ENCODE measurements at places on chromosomes 11 and 22.
A peak's percentile ranks its signal among the peaks of the same experiment; 100 is the strongest.

DNA sequence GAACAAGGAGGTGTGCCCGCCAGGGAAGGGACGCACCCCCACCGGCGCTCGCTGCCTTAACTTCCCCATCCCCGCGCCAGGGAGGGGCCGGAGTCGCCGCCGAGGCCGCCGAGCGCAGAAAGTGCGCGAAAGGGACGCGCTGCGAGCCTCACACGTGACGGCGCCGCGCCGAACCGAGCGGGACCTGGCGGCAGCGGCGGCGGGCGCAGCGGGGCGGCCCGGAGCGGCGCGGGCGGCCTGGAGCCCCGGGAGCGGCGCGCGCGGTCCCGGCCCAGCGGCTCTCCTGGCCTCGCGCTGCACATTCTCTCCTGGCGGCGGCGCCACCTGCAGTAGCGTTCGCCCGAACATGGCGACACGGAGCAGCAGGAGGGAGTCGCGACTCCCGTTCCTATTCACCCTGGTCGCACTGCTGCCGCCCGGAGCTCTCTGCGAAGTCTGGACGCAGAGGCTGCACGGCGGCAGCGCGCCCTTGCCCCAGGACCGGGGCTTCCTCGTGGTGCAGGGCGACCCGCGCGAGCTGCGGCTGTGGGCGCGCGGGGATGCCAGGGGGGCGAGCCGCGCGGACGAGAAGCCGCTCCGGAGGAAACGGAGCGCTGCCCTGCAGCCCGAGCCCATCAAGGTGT is at the start of gene SORL1:
SORL1 (plus strand) TSS at position 329 of the 623 bp plus-strand sequence; CDS start at position 347, 18 bp downstream.
- DNase-seq: no peak

DNA sequence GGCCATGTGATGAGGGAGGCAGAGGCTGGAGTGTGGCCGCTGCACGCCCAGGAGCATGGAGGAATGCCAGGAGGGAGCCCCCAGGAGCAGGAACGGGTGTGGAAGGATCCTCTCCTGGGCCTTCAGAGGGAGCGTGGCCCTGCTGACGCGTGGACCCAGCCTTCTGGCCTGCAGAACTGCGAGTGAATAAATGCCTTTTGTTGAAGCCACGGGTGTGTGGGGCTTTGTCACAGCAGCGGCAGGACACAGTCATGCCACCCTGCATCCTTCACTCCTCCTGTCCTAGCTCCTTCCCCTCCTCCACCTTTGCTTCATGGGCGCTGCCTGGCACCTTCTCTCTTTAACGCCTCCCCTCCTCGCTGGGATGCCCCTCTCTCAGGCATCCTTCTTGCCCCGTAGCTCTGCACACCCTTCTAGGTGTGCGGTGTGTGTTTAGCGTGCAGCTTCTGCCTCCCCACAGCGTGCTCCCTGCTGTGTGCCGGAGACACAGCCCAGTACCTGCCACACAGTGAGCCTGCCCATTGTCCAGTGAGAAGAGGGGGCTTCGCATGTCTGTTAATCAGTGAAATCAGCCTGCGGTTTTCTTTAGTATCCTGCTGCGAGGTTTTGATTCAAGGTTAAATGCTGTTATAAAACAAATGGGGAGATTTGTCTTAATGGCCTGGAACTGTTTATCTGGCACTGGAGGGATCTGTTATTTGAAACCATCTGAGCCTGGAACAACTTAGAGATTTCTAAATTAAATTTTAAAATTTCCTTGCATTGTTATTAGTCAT is 459.6 kb downstream of the TBC1D22A start:
- no peak for DNase-seq

- no peak for DNase-seq
These were observed 109.1 kb downstream of the MED15 start for GRCh38 chr22:20616451-20617043.

DNA sequence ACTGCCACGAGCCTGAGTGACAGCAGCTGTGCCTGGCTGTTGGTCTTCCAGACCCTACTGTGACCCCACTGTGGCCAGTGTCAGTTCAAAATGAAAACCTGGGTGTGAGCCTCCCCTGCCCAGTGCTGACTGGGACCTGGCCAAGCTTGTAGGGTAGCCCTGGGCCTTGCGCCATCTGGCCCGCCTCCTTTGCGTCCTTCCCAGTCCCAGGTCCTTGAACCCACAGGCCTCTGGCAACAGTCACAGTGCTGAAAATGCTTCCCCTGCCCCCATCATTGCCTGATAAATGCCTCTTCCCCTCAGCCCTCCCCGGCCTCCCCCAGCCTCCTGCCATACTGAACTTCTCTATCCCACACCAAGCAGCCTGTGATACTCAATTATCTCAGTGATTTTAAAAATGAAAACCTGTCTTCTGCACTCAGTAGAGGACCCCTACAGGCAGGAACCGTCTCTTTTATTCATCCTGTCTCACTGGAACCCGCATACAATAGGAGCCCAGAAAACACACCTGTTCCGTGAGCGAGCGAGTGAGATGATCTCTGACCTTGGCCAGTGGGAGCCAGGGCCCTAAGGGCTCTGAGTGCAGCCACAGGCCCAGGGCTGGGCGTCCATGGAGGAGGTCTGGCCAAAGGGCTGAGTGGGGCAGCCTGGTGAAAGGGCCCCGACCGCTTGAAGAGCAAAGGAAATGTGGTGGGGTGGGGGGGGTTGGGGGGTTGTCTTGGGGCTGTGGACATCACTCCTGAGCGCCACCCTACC is 49.7 kb upstream of the TTLL12 start:
- no peak for DNase-seq

- DNase-seq: no peak
These were observed 5.6 kb upstream of the TRABD start for GRCh38 chr22:50179937-50180726.

DNA sequence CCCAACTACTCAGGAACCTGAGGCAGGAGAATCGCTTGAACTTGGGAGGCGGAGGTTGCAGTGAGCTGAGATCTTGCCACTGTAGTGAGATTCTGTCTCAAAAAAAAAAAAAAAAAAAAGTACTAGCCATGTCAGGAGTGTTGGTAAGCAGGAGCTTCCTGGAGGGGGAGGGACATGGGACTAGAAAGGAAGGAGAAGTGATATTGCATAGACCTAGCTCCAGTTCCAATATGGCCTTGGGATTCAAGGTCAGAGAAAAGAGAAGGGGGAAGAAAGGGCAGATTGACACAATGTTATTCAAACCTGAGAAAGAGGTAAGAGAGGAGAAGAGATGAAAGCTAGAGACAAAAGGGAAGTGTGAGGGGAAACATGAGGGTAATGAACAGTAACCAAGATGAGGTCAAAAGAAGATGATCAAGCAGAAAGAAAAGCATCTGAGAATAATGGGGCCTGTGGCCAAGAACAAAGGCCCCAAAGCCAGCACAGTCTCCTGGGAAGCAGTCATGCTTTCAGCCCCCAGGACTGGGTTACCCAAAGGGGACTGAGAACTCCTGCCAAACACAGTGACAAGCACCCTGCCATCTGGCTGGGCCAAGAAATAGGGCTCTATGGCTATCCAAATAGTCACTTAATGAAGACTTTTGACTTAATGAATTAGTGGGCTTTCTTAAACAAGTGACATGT is 51.7 kb upstream of the FTH1 start:
- no peak for DNase-seq

GRCh38 chr11:7281079-7281478 is 29.4 kb downstream of the SYT9 start:
- DNase-seq: no peak

DNA sequence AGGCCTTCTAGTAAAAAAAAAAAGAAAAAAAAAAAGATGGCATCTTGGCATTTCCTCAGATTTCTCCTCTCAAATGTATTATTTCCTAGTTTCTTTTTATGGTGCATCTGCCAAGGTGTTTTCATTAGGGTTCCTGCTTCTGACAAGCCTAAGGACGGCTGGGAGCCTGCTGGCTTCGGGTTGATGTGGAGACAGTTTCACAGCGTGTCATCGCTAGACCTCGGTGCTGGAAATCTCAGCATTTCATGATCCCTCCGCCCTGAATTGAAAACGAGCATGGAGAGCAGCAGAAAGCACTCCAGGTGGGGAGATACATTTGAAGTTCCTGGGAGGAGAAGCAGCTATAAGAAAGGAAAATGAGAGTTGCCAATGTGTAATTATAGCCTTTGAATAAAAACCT is 283.9 kb upstream of the CNTN5 start:
- DNase-seq: no peak

DNA sequence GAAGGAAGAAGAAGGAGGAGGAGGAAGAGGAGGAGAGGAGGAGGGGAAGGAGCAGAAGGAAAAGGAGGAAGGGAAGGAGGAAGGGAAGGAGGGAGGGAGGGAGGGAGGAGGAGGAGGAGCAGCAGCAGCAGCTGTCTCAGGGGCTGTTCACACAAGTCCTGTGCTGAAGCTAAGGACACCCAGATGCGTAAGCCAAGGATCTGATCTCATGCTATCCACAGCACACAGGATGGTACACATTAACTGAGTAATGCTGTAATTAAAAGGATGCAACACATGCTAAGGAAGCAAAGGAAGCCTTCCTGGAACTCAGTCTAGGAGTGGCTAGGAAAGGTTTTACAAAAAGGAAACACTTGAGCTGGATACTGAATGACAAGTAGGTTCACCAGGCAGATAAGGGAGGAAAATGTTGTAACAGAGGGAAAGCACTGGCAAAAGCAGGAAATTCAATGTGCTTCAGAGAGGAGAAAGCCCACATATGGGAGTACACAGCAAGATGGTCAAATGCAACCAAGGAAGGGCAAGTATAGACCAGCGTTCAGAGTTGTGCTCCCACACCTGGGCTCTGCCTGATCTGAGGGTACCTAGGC is 32.0 kb downstream of the TRIM66 start:
- DNase-seq: no peak

- DNase-seq: no peak
These were observed 33.4 kb downstream of the TSG101 start for GRCh38 chr11:18493310-18493709.

- DNase-seq: peak; percentile 82
These were observed 47.2 kb downstream of the PIWIL3 start for GRCh38 chr22:24727218-24727851.

All from NCI-H510A treated with DMSO at 0.1 percent for 48 hours (cell line).